ENCODE measurements at places on chromosomes 1 and 21. TPM values are rescaled to one million over a fixed set of nuclear protein-coding genes. Genes with fewer than 3 reads are reported as not detected.

The GLRX2 gene
- 5.0 TPM for total RNA-seq

The RXFP4 gene
- 0.06 TPM for total RNA-seq

The GCLM gene
- 18.4 TPM for total RNA-seq

The FAM163A gene
- total RNA-seq = not detected

The LCE3E gene
- total RNA-seq = not detected

The KCNQ4 gene
- total RNA-seq = not detected

The NFASC gene
- 0.06 TPM for total RNA-seq

The SLC5A9 gene
- not detected for total RNA-seq

The SERBP1 gene
- 288 TPM for total RNA-seq

The GPA33 gene
- not detected for total RNA-seq

The LRRN2 gene
- total RNA-seq = 0.19 TPM

All from bladder microvascular endothelial cell (primary cell).